ENCODE measurements at places on chromosomes 7 and 10.
A peak's percentile ranks its signal among the peaks of the same experiment; 100 is the strongest.

GRCh38 chr7:77912293-77912692 lies 113.7 kb downstream of the PHTF2 start:
- no peak for DNase-seq

DNA sequence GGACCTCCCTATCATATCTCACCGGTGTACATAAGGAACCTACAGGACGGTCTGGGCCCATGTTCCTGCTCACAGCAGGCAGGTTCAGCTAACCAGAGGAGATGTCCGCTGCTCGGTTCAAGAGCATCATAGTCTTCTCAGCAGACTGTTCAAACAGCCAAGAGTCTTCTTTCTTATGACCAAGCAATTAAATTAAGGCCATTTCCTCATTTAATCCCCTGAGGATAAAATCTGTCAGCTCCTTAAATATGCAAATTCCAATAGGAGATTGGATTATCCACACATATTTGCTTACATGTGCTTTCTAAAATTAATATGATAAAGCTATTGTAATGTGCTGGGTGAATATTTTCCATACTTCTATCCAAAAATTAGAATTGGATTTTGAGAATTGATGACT lies 59.7 kb downstream of the LMBR1 start:
- DNase-seq: no peak

DNA sequence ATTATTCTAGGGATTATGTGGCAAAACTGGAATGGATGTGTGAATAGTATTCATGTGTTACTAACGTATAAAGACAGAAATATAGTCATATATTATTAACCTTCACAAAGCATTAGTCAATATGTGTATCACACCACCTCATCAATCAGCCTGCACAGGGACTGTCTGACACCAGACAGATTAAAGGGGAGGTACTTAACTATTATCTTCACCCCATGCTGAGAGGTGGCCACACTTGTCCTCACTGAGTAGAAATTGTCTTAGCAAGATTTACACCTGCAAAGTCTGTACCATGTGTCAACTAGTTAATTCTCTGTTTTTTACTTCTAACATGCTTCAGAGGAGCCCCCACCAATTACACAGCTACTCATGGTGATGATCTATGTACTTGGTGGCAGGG lies 146.3 kb upstream of the LRGUK start:
- DNase-seq: no peak

GRCh38 chr10:4882704-4883078 lies 56.7 kb downstream of the AKR1E2 start:
- DNase-seq: no peak

GRCh38 chr10:119526149-119526548 lies 16.4 kb downstream of the RGS10 start:
- DNase-seq: no peak

DNA sequence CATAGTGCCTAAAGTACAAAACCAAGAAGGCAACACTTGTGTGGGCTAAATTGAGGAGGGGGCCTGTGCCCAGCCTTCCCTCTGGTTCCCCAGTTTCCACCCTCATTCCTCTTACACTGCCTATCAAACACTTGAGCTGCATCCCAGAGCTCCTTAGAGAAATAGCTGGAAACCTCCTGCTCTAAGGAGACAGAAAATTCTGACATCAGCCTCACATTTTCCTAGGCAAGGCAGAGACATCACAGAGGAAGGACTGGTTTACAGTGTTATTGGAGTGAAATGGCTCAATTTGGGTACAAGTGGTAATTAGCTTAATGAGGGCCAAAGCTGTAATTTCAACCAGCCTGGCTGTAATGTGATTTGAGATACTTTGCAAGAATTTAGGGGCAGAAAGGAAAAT lies 192.3 kb upstream of the AOAH start:
- no peak for DNase-seq

DNA sequence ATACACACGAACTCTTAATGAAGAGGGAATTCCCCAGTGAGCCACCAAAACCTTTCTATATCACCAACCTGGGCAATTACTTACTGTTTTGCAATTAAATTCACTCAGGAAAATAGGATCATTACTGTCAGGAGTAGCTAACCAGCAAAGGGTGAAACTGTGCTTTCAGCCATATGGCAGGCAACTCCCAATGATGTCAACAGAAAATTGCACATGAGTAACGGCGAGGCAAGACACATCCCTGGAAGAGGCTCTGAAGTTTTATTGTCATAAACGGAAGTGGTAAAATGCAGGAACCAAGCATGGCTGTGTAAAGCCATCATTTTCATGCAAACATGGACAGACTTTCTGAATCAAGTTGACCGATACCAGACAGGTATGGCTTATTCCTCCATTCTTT lies 548.9 kb upstream of the AUTS2 start:
- DNase-seq: peak; percentile 12

DNA sequence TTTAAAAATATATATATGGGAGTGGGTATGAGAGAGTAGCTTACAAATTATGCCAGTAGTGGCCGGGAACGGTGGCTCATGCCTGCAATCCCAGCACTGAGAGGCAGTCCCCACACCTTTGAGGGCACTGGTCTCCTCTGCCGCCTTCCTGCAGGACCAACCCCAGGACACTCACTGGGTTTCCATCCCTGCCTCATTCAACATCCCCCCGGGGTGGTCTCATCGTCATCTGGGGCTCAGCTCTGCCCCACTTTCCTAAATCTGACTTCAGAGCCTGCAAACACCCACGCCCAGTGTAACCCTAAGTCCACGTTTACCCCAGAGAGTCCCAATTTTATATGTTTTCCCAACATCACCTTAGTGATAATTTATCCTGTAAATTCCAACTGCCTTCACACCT lies 96.5 kb downstream of the DIP2C start:
- no peak for DNase-seq

- no peak for DNase-seq
Measured at GRCh38 chr7:81710751-81711150, 59.1 kb downstream of the HGF start.

DNA sequence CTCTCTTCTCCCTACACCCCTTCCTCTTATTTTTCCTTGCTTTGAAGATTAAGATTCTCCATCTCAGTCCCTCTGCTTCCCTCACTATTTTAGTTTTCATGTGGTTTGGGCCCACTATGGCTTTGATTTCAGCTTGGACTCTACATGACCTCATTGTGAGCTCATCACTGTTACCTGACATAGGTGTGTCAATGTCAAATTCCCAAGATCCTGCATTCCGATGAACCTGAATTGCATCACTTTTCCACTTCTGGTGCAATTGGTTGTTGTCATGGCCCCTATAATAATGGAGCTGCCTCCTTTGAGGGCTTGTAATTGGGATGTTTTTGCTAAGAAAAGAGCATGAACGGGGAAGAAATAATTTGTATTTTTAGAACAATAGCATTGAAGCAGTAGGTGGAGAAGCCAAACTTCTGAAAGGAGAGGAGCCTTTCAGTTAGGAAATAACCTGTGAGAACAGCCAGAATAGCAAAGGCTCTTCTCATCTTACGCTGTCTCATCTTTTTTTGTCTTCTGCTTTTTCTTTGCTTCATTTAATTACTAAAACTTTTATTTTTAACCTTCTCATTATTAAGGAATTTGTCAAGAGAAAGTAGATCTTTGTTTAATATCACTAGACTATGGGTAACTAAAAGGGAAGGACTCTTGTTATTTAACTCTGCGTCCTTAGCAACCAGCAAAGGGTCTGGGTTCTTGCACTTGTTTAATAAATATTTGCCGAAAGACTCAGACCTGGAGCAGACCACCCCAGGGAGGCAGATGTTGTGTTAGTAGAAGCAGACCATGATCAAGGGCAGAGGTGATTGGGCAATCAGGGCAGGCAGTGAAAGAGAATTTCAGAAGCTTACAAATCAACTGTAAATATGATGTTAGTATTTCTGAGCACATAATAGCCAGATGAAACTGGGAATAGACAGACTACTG lies 95.4 kb downstream of the TES start:
- DNase-seq: no peak

Measured in fibroblast of skin of left biceps (primary cell).